ENCODE measurements at places on chromosomes 6 and 20.

- peak; percentile 50 for DNase-seq
Observed at GRCh38 chr20:13119583-13119982, 101.5 kb upstream of the ISM1 start.

DNA sequence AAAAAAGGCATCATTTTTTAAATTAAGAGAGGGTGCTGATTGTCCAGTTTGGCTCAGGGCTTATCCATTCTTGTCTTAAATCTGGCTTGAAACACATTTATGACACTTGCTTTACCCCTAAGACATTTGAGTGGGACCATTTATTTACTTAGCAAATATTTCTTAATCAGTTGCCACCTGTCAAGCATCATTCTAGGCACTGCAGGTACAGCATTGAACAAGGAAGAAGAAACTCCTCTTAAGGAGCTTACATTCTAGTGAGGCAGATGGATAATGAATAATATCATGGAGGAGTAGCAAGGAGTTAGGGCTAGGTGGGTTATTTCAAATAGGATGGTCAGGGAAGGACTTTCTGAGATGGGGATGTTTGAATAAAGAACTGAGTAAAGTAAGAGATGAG, 189.8 kb downstream of the UTRN start:
- DNase-seq: no peak

DNA sequence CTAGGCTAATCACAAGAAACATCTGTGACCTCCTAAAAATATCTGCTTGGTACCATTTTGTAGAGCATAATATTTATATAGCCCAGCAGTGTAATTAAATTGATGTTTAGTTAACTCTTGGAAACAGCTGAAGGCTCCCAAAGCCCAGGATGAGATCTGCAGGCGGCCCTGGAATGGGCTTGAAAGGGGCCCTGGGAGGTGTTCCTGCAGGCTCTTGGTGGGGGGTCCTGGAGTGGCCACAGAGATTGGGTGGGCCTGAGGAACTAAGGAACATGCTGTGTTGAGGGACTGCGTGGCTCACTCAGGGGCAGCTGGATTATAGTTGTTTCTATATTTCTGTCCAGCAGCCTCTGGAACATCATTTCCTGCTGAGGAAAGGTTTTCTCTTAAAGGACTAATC, 9.2 kb downstream of the SCP2D1 start:
- DNase-seq: no peak

- no peak for DNase-seq
Observed at GRCh38 chr6:138912308-138912707, 75.7 kb downstream of the REPS1 start.

DNA sequence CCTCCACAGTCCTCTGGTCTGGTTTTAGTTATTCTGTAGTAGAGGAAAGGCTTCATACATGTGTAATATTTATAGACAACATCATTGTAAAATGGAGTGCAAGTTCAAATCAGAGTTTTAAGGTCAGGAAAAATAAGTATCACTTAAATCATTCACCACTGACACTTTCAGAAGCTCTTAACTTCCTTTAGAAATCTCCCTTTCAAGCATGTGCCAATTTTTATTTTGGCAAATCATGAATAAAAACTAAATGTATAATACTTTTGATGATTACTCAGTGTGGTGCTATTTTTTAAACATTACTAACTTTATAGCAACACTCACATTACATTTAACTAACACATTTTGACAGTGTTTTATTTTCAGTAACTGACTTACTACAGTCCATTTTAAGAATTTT, 112.2 kb downstream of the OGFRL1 start:
- no peak for DNase-seq

GRCh38 chr6:145075425-145075824, 659.9 kb downstream of the EPM2A start:
- DNase-seq: no peak

- no peak for DNase-seq
Observed at GRCh38 chr6:31727717-31728671, 1.1 kb downstream of the DDAH2 start.

DNA sequence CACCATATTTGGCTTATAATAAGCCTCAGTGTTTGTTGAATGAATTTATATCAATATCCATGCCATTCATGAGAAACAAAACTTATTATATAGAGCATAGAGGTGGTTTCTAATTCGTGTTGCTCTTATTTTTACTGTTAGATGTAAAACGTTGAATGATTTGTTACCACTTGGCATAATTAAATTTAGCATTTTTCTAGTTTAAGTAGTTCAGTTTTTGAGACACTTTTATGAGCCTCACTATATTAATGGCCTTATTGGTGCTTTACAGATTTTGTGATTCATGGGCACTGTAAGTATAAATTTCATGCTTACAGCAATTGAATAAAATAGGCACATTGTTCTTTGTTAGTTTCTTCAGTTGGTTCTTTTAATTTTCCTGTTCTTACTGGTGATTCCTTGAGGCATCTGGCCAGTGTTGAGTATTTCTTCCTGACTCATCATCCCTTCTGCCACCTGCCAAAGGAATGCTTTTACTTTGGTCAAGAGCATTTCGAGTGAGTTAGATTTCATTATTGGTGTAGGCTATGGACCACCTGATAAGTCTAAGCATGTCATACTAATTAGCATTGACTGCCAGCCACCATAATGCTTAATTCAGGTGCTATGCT, 34.8 kb downstream of the CDKAL1 start:
- no peak for DNase-seq

GRCh38 chr20:10497791-10498190, 62.7 kb downstream of the SLX4IP start:
- DNase-seq: no peak

DNA sequence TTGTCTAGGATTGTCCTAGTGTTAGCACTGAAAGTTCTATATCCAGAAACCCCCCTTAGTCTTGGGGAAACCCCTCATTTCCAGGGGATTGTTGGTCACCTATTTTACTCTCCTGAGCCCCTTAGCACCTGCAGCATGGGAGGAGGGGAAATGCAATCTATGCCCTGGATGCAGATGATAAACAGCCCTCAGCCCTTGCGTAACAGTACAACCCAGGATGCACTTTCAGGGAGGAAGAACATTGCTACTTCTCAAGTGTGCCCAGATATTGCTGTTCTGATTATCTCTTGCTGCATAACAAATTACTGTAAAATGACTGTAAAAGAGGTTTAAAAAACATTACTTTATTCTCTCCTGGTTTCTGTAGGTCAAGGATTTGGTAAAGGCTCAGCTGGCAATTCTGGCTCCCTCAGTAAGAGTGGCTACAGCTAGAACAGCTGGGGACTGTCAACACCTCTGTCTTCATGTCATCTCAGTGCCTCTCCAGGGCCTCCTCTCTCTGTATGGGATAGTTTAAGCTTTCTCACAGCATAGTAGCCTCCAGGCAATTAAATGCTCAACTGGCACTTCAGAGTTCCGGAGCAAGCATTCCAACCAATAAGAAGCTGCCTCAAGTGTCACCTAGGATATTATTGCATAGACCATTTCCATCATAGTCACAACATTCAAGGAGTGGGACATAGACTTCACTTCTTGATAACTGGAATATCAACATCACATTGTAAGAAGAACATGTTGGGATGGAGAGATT, 117.8 kb upstream of the FOXO3 start:
- no peak for DNase-seq

- DNase-seq: no peak
Observed at GRCh38 chr6:148169706-148170105, 172.9 kb upstream of the SASH1 start.

DNA sequence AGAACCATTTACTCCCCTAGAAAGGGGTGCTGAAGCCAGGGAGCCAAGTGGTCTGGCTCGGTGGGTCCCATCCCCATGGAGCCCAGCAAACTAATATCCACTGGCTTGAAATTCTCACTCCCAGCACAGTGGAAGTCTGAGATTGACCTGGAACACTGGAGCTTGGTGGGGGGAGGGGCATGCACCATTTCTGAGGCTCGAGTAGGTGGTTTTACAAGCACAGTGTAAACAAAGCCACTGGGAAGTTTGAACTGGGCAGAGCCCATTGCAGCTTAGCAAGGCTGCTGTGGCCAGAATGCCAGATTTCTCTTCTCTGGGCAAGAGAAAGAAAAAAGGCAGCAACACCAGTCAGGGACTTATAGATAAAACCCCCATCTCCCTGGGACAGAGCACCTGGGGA, 855.8 kb upstream of the CITED2 start:
- no peak for DNase-seq

GRCh38 chr6:151098166-151098565, 141.6 kb upstream of the AKAP12 start:
- DNase-seq: no peak

DNA sequence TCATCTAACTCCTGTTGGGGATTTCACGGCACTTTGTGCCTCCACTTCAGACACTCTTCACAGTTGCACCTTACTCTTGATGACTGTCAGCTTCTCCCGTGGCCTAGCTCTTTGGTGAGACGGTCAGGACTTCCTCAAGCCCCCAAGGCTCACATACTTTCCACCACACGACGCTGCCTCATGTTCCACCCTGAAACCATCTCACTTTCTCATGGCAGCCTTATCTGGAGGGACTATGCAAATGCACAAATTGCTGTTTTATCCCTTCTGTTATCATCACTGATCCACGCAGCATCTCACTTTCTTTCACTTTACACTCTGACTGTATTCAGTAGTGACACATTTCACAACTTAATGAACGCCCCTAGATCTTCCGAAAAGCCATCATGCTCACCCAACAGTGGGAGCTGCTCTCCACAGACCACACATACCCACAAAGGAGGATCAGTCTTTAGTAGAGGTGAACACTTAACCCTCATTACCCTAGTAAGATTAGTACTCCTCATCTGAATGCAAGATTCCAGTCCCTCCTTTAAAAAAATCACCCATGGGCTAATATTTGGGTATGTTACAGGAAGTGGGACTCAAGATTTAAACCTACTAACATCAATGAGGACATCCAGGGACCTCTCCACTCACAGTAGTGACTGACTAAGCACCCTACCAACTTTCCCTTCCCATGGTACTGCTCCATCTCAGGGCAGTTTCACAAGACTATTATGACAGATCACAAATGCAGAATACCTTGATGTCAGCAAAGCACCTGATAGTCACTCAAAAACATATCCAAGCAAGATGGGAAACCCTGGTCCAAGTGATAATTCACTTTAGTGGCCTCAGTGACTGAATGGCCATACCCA, 35.4 kb downstream of the FYN start:
- DNase-seq: no peak

- DNase-seq: no peak
Observed at GRCh38 chr20:47989957-47990356, 204.7 kb upstream of the SULF2 start.

Measured in SHP77 treated with DMSO at 0.1 percent for 48 hours (cell line).